ENCODE measurements at places on chromosomes 1 and 21.

- peak; percentile 43 for DNase-seq
These were observed 13.6 kb upstream of the SPEN start for GRCh38 chr1:15833842-15834405.

- no peak for DNase-seq
These were observed 15.7 kb downstream of the VCAM1 start for GRCh38 chr1:100735244-100735643.

DNA sequence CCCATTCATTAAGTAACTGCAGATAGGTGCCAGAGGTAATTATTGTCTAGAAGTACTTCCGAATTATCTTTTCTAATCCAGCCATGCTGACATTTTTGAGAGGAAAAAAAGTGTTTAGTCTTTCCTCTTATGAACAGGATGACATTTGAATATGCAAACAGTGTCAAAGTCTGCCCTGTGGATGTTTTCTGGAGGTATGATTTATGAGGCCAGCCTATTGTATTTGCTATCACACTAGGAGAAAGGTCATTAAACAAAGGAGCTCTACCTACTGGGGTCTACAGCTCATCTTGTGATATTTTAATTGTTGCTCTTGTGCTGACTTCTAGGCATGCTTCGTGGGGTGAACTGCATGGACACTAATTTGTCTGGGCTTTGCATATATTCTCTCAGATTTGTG is 559.7 kb upstream of the CAMK1G start:
- DNase-seq: no peak

DNA sequence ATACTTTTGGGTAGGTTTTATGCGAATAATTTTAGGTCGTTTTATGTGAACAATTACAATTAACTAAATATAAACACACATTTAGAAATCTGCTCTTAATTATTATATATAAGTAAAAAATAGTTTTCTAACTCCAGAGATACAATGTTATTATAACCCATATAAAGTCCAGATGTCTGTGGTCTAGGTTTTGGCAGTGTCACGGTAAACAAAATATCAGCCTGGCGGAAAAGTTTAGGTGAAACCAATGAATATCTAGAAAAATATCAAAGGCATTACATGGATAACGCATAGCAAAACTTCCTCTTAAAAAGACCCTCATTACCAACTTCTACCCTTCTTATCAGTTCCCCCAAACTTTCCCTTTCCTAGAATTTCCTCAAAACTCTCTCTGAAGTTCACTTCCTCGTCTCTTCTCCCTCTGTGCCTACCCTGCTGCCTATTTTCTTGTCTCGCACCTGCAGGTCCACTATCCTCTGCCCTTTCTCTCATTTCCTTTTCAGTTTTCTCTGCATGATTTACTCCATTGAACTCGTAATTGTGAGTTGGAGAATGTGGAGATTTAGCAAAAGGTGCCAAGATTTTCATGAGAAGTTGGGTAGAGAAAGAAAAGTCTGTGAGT is 21.8 kb downstream of the VTCN1 start:
- no peak for DNase-seq

DNA sequence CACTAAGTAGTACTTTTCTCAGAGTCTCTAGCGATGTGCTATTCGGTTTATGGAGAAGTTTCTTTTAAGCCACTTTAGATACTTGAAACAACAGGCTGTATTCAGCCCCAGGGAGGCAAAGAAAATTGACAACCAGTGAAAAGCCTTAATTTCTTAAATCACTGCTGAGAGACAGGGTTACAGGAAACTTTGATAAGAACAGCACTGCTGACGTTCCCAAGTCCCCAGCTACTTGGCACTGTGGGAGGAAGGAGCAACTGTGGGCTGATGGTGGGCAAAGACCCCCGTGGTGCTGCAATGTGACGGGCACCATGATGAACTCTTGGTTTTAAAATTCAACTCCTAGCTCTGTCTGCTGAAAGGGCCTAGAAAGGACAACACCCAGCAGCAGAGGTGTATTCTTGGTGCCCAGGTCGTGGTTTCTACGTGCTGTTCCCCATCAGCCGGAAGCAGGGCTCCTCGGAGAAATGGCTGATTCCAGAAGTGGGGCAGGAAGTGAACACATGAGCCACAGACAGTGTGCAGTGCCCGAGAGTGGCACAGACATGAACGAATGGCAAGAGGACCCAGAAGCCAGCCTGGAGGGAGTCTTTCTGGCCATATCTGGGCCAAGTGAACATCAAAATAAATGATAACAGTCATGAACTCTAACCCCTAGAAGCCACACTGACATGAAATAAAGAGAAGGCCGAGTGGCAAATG is 5.3 kb downstream of the PTTG1IP start:
- no peak for DNase-seq

DNA sequence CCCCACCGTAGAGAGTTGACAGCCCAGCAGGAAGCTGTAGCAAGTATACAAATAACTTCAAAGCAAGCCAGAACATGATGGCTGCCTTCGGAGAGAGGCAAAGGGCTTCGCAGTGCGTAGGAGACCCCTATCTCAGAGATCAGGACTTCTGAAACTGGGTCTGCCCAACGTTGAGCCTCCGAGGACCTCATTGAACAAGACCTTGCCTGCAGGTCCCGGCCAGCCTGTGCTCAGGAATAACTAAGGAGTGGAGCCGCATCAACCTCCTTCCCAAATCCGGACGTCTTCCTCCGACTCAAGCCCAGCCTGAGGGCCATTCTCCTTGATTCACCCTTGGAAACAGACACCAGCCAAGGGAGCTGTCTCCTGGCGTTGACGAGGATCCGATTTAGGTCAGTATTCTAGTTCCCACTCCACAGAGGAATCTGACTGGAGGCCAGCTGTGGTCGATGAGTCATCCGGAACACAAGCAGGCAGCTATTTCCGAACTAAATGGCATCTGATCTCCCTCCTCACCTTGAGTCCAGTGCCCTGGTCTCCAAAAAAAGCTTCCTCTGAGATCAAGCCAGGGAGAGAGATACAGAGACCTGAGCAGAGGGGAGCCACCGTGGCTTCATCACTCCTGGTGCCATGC is 166.5 kb upstream of the COA6 start:
- DNase-seq: no peak

GRCh38 chr1:67677408-67677807 is 7.6 kb upstream of the GADD45A start:
- no peak for DNase-seq

DNA sequence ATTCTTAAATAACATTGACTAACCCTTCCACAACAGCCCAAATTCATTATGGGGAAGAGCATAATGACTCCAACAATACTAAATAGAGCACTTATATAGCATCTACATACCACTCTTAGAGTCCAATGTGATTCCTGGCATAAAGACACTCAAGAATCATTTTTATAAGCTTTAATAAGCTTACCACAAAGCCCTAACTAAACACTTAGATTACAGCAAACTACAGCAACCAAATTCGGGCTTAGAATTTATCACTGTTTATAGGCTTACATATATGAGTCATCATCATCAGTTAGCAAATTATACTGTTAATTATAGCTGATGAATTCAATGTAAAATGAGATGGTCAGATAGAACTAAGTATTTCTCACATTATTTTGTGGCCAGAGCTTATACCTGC is 7.3 kb downstream of the SCYL3 start:
- no peak for DNase-seq

DNA sequence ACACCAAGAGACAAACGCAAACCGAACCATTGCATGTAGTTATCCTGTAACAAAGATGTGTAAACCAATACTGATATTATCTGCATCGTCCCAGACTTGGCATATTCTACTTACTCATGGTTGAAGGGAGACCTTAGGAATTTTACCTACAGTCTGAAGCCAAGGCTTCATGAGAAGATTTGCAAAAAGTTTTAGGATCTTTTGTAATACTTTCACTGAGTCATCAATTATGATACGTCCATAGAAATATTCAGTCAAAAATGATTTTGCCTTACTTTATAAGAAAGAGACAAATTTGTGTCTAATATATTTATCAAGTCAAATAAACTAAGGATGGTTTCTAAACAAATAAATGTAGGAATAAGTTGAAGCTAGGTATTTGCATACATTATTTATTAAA is 1176.1 kb upstream of the ADGRL2 start:
- DNase-seq: no peak

GRCh38 chr1:151512801-151513625 is 1.8 kb downstream of the CGN start:
- no peak for DNase-seq

Measured in muscle of arm (tissue), 14 donors.